Activated B cell treated with CpG ODN at 0.5 μM for 24 hours (primary cell): ENCODE measurements at places on chromosomes 5 and 9. TPM values are rescaled to one million over a fixed set of nuclear protein-coding genes. Genes with fewer than 3 reads are reported as not detected.

- no peak for DNase-seq
Observed at GRCh38 chr9:78044189-78044588, 12.6 kb upstream of the GNAQ start.

The ROPN1L gene
- 0.49 TPM in 1 of 2 replicates, not detected in the other for total RNA-seq

The KYAT1 gene
- 2.0 and 4.3 TPM in 2 replicates for total RNA-seq

The SLC4A9 gene
- total RNA-seq: not detected in 2 replicates

- no peak for DNase-seq
Observed at GRCh38 chr5:116583085-116583861, 8.7 kb upstream of the SEMA6A start.

DNA sequence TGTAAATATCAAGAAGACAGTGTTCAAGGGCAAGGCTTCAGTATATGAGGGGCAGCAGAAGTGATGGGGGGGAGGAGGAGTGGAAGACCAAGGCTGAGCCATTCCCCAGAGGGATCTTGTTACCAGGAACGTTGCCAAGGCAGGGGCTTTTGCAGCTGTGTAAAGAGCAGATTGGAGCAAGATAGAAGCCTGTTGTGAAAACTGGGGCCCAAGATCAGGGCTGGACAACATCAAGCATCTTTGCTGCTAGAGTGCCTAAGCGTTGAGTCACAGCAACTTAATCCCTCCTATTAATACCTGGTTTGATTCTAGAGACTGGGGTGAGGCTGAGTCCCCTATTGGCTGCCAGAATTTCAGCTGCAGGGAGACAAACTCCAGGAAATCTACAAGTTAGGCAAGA lies 18.4 kb upstream of the ERCC6L2 start:
- DNase-seq: no peak

- DNase-seq: no peak
Observed at GRCh38 chr5:6950860-6951259, 237.6 kb downstream of the TENT4A start.
